ENCODE measurements at places on chromosomes 11 and 22. TPM values are rescaled to one million over a fixed set of nuclear protein-coding genes. Genes with fewer than 3 reads are reported as not detected.

PARVA gene
- 18.3 TPM for polyA plus RNA-seq

DGCR6L gene
- polyA plus RNA-seq, result 44.7 TPM

ANKK1 gene
- polyA plus RNA-seq, result 0.67 TPM

ANGPTL5 gene
- 0.02 TPM for polyA plus RNA-seq

MS4A7 gene
- polyA plus RNA-seq, result 1.3 TPM

RAB39A gene
- polyA plus RNA-seq, result not detected

RASD2 gene
- polyA plus RNA-seq, result 0.49 TPM

BTG4 gene
- not detected for polyA plus RNA-seq

OR51B5 gene
- polyA plus RNA-seq, result not detected

Measured in esophagus (tissue), 2 donors.